Esophagus muscularis mucosa (tissue), 4 donors: ENCODE measurements at places on chromosomes 6 and 20. TPM values are rescaled to one million over a fixed set of nuclear protein-coding genes. Genes with fewer than 3 reads are reported as not detected.
A peak's percentile ranks its signal among the peaks of the same experiment; 100 is the strongest.

The OR2B6 gene
- not detected for total RNA-seq

GRCh38 chr20:63066506-63067265 lies 59.9 kb upstream of the BHLHE23 start:
- no peaks in the 10 kb centered on the region for H3K36me3 ChIP-seq
- no peaks in the 10 kb centered on the region for H3K27me3 ChIP-seq
- no peak overlapping the region for H3K27ac ChIP-seq
- H3K4me1 ChIP-seq: peaks cover under 1% of the 10 kb centered on the region
- DNase-seq: no peak

DNA sequence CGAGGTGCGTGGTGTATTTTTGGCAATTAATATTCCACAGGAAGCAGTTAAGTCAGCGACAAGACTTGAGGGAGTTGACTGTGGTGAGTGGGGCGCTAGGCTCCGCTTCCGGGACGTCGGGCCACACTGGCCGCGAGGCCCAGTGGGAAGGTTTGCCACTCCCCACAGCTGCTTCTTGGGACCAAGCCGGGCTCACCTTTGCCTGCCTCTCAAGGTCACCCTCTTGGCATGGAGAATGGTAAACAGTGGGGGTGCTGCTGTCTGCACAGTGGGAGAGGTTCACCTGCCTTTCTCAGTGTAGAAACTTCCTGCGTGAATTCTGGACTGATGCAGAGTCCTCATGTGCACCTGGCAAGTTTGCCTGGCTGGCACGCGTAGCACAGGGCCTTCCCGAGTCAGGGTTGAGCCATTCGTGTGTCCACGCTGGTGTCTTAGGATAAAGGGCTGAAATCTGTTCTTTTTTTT lies 6.4 kb downstream of the OSBPL2 start:
- peaks cover 66% of the 10 kb centered on the region for H3K4me1 ChIP-seq
- no peak overlapping the region for H3K4me3 ChIP-seq
- H3K36me3 ChIP-seq: no peaks in the 10 kb centered on the region
- no peak for DNase-seq
- no peaks in the 10 kb centered on the region for H3K27me3 ChIP-seq

DNA sequence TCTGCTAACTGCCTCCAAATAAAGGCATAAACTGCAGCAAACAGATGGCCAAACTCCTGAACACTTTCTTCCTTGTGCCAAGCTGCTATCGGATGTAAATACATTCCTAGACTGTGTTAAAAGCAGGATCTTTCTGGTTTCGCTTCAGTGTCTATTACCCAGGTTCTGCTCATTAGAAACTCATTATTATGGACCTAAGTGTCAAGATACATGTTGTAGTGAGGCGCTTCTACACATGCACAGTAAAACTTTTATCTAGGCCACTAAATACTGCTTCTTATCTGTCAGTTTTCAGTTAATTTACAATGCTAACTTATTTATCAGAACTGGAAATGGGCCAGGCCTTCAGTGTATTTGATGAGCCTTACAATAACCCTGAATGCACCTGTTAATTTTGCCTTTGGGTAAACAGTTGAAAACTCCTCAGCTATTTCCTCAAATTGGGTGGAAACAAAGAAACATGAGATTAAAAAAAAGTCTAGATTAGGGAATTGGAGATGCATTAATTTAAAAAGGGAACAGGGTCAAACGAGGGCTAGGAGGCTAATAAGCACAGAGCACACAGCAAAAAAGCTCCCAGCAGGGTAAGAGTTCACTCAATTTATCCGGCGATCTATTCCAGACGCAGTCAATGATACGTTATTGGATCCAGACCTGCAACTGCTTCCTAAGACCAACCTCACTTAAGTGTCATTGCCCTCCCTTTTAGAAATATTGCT lies 240.6 kb downstream of the FOXC1 start:
- H3K4me3 ChIP-seq: no peak overlapping the region
- H3K36me3 ChIP-seq: no peaks in the 10 kb centered on the region
- no peaks in the 10 kb centered on the region for H3K4me1 ChIP-seq
- no peak overlapping the region for H3K27ac ChIP-seq
- no peak for DNase-seq

The RHAG gene
- 1.4 TPM for total RNA-seq

DNA sequence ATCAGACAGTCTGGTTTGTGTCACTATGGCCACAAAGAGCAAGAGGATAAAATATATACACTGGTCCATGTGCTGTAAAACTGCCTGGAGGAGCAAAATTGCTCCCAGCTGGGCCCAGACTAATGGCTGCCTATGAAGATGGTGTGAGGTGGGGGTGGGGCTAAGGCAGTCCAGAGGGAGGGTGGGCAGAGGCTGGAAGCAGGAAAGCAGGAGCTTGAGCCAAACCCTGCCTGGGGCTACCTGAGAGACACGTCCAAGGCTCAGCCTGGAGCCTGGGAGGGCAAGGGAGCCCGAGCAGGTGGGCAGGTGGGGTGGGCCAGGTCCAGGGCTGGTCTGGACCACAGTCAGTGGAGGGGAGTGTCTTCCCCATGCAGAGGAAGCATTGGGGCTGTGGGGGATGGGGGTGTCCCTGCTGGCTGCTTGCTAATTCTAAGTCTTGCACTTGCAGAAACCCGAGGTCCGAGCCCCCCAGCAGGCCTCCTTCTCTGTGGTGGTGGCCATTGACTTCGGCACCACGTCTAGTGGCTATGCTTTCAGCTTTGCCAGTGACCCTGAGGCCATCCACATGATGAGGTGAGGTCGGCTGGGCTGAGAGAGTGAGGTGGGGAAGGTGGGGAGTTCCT lies 9.5 kb downstream of the HSPA12B start:
- peaks cover 33% of the 10 kb centered on the region for H3K4me1 ChIP-seq
- H3K27me3 ChIP-seq: no peaks in the 10 kb centered on the region
- H3K36me3 ChIP-seq: peaks cover 68% of the 10 kb centered on the region
- DNase-seq: no peak
- no peak overlapping the region for H3K4me3 ChIP-seq

The PLAGL1 gene
- total RNA-seq: 17.9 TPM

DNA sequence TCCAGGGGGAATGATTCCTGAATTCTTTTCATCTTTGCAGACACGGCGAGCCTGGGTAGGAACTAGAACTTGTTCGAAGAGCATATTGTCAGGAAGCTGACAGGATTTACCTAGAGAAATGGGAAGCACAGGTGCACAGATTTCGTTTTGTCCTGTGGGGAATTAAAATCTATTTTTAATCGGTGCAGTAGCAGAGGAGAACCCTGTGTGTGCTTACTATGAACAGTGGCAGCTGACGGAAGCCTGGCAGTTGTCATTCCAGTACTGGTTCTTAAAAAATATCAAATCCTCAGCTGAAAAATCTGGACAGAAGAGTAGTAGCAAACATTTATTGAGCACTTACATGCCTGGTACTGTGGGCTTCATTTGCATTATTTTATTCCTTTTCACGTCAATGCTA lies 609.0 kb downstream of the QKI start:
- no peaks in the 10 kb centered on the region for H3K36me3 ChIP-seq
- DNase-seq: peak; percentile 39
- H3K4me1 ChIP-seq: no peaks in the 10 kb centered on the region
- H3K27ac ChIP-seq: no peak overlapping the region
- no peaks in the 10 kb centered on the region for H3K27me3 ChIP-seq

DNA sequence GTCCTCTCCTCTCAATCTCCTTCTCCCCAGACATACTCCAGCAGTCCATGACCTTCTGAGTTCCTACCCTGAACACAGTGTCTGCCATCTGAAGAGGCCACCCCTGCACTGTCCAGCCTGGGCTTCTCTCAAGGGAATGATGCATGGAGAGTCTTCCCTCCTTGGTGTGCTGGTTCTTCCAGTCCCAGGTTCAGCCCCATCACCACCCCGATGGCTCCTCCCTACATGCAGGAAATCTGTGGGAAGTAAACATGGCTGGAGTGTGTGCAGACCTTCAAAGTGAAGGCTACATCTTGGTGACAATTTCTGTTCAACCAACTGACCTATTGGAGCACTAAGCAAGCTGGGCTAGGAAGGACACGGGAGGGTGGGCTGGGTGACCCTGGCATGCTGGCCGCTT lies 121.0 kb upstream of the JAG1 start:
- no peaks in the 10 kb centered on the region for H3K36me3 ChIP-seq
- H3K4me1 ChIP-seq: no peaks in the 10 kb centered on the region
- H3K27ac ChIP-seq: no peak overlapping the region
- H3K4me3 ChIP-seq: no peak overlapping the region
- peak; percentile 47 for DNase-seq
- no peaks in the 10 kb centered on the region for H3K27me3 ChIP-seq

DNA sequence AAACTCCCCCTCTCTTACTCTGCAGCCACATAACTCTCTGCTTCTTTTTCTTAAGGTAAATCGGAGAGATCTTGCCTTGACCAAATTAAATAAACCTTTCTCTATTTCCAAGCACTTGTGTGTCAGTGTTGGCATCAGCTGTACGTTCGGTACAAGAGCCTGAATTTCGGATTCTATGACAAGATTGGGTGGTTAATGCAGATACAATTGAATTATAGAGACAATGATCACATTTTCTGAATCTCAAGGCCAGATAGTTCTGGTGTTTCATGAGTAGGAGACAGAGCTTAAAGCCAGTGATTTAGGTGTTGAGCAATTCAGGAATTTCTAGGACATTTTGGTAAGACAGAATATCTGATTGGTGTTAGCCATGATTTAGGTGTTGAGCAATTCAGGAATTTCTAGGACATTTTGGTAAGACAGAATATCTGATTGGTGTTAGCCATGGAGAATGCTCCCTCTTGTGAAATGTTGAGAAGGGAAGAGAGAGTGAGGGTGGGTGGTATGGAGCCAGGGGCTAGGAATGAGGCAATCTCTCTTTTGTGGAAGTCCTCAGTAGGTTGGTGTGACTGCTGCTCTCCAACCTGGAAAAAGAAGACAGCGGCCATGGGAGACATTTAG lies 5.1 kb downstream of the SPINT3 start:
- H3K27ac ChIP-seq: no peak overlapping the region
- H3K4me1 ChIP-seq: no peaks in the 10 kb centered on the region
- no peak for DNase-seq
- H3K27me3 ChIP-seq: no peaks in the 10 kb centered on the region
- no peaks in the 10 kb centered on the region for H3K36me3 ChIP-seq

- H3K27ac ChIP-seq: peak overlapping the region; percentile 86
- H3K27me3 ChIP-seq: no peaks in the 10 kb centered on the region
- no peak for DNase-seq
Measured at GRCh38 chr6:70412252-70413113, 825 bp upstream of the FAM135A start.

GRCh38 chr6:3159805-3160781 lies 2.7 kb upstream of the TUBB2A start:
- H3K27me3 ChIP-seq: no peaks in the 10 kb centered on the region
- no peak overlapping the region for H3K4me3 ChIP-seq
- H3K27ac ChIP-seq: peak overlapping the region; percentile 100
- H3K4me1 ChIP-seq: peaks cover 56% of the 10 kb centered on the region
- peaks cover 5% of the 10 kb centered on the region for H3K36me3 ChIP-seq
- no peak for DNase-seq

The C6orf163 gene
- total RNA-seq: 2.7 TPM

DNA sequence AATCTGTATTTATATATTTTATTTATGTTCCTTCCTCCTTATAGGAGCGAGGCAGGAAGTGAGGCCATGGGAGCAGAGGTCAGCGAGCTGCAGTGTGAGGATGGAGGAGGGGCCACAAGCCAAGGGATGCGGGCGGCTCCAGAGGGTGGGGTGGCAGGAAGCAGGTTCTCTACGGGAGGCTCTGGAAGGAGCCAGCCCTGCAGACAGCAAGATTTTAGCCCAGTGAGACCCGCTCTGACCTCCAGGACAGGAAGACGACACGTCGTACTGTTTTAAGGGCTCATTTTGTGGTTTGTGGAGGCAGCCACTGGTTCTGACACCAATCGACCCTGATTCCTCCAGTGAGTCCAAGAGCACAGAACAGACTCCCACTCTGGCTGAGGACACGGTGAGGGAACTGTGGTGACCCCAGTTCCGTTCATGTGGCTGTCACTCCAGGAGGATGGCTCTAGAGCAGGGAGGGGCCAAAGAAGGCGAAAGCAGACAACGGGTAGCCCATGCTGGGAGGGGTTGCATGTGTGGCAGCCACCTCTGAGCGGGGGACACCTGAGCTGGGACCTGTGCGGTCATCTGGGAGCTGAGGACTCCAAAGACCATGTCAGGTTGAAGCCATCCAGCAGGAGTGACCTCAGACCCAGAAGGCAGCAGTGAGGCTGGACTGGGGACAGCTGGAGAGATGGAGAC lies 100.1 kb upstream of the BHLHE23 start:
- DNase-seq: no peak
- no peaks in the 10 kb centered on the region for H3K27me3 ChIP-seq
- H3K4me1 ChIP-seq: peaks cover 7% of the 10 kb centered on the region
- H3K4me3 ChIP-seq: no peak overlapping the region

GRCh38 chr6:12262236-12263061 lies 27.7 kb upstream of the EDN1 start:
- H3K27ac ChIP-seq: no peak overlapping the region
- DNase-seq: no peak
- no peaks in the 10 kb centered on the region for H3K4me1 ChIP-seq
- no peaks in the 10 kb centered on the region for H3K36me3 ChIP-seq
